NCI-H2081 treated with DMSO at 0.1 percent for 48 hours (cell line): ENCODE measurements at places on chromosomes 5 and 9.

GRCh38 chr9:137227054-137227852 is at the start of gene RNF224:
RNF224 (plus strand) TSS chr9:137227502; CDS start chr9:137228336, 834 bp downstream.
- DNase-seq, result no peak

DNA sequence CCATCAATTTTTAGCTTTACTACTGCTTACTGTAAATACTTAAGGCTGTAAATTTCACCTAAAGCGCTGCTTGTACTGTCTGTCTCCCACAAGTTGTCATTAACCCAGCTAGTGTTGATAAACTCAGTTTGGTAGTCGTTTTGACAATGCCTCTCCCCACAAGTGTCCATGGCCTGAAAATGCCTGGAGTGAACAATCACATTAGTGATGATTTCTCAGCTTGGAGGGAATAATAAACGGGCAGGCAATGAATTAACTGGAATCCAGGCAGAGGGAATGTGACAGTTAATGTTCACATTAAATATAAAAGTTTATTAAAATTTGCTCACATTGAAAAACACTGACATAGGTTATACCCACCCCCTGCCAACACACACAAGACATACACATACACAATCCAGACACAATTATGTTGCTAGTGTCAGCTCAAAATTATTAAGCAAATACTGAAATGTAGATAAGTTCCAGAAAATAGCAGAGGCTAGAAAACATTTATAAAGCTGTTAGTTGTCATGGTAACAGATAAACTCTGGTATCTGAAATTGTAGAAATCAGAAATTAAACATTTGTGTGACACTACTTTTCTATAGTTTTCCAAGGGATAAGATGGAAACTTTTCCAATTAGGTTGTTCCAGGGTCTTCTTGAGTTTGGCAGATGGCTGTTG is 341.9 kb downstream of the DIRAS2 start:
- DNase-seq, result no peak

DNA sequence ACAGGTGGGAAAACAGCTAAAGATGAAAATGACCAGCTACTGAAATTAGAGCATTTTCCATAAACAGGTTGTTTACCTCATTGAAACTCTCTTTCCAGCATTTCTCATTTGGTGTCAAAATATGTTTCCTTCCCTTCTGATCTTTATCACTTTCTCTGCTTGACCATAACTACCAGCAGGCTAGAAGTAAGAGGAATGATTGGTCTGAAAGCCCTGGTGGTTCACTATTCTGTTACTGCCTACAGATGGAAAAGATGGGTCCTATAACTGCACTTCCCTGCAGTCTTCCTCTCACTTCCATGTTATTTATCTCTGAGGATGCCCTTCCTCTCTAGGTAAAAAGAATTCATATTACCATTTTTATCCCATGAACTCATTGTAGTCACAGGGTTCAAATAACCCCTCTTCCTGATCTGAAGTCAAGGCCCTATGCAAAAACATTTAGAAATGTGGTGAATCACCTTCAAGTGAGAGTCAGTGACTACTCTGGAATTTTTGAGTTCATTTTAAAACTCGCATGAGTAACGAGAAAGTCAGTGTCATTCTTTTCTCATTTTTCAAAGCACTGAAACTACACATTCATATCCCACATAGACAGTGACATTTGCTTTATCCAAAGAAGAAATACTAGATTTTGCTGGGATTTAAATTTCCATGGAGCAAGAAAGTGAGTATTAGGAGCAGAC is 51.7 kb downstream of the ZNF474 start:
- no peak for DNase-seq

GRCh38 chr9:34507966-34508365 is 14.8 kb downstream of the ENHO start:
- DNase-seq, result no peak

- DNase-seq, result no peak
Measured at GRCh38 chr5:69444127-69444754, 29.3 kb downstream of the MARVELD2 start.

DNA sequence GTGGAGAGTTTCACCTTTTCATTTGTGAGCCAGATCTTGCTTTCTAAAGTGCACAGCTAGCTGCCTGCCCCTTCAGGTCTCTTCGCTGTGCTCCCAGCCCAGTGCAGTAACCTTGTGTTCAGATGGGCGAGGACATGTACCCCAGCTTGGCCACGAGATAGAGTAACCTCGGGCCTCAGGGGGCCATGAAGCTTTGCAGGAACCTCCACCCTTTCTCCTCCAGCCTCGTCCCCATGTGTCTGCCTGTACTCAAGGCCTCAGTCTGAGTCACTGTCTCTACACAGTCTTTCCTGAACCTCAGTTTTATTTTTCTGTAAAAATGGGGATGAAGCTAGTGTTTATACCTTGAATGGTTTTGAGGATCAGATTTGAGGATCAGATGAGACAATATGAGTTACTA is 37.9 kb downstream of the ERGIC1 start:
- no peak for DNase-seq

DNA sequence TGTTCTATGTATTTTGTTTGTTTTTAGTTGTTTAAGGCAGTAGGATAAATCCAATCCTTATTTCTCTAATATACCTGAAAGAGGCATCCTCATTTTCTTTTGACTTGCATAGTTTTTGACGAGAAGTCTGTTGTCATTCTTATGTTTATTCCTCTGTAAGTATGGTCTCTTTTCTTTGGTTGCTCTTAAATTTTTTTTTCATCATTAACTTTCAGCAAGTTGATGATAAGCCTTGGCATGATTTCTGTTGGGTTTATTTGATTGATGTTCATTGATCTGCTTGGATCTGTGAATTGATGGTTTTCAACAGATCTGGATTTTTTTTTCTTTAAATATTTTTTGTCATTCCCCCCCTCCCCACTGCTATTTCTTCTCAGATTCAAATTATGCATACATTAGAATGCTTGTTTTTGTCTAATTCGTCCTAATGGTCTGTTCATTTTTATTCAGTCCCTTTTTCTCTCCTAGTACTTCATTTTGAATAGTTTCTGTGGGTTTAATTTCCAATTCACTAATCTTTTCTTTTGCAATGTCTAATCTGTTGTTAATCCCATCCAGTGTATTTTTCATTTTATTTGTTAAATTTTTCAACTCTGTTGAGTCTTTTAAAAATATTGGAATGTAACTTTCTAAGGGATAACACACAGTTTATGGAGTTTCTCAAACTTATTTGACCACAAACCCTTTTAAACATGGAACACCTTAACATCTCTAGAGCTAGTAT is 495.9 kb downstream of the CSNK1G3 start:
- no peak for DNase-seq

GRCh38 chr9:95197692-95198271 is 119.7 kb downstream of the FANCC start:
- DNase-seq, result no peak

- no peak for DNase-seq
Measured at GRCh38 chr5:110823571-110823970, 84.8 kb downstream of the SLC25A46 start.

DNA sequence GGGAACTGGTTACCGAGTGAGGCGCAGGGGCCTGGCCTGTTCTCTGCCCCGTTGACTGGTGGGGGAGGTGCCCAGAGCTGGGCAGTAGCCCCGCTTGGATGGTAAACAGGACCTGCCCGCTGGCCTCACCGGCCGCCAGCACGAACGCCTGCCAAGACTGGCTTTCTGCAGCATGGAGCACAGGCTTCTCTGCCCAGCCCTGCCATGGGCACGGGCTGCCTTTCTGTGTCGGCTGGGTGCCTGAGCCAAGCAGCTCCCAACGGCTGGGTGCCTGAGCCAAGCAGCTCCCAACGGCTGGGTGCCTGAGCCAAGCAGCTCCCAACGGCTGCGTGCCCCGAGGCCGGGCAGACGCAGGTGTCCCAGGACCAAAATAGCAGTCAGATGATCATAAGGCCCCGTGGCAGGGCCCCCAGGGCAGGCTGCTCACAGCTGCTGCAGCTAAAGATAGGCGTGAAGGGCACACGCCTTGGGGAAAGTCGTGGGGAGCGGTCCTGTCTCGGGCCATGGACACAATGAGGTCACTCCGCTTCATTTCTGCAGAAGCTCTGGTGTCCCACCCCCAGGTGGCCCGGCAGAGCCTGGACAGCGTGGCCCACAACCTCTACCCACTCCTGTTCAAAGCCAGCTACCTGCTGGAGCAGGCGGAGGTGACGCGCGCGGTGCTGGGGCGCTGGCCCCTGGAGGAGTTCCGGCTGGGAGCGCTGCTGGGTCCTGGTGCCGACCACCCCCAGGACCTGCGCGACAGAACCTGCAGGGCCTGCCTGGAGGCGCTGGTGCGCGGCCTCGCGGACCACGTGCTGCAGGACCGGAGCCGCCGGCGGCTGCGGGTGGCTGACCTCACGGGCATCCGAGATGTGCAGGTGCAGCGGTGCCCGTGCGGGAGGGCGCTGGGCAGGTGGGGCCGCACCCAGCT is at the start of gene LRRC14B:
Gene LRRC14B (plus strand): TSS at position 460 of the 913 bp plus-strand sequence. CDS start 44 bp downstream, at position 504.
- no peak for DNase-seq

GRCh38 chr9:80156756-80157472 is 585.1 kb downstream of the TLE4 start:
- DNase-seq, result no peak

DNA sequence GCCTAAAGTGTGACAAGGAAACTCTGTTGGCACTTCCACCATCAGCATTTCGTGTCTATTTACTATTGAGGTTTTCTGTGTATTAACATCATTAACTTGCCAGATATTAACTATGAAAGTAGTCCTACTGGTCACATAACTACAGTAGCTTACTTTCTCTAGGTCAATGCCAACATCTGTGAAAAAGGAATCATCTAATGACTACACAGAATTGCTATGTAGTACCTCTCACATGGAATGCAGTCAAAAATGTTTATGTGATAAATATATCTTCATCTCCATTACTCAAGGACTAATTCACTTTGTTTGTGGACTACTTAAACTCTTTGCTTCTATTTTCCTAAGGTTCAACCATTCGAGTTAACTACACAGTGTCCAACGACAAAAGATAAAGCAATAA is 2.1 kb downstream of the SCAI start:
- no peak for DNase-seq

DNA sequence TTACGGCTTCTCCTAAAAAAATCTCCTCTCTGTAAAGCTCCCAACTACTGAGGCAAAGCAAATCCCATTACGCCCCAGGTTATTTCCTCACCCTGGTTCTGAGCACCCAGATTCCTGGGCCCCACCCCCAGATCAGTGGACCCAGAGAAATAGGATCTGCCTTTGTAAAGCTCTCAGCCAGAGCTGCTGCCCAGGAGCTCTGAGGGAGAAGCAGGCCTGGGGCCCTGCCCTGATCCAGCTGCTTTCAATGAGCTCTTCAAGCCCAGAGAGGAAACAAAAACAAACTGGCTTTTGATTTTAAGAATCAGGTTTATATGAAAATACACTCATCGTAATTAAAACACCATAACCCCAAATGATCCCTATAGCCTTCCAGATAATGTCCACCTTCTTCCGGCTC is 124.5 kb downstream of the C5orf15 start:
- DNase-seq, result no peak

GRCh38 chr5:378976-379742 is 57.6 kb downstream of the AHRR start:
- DNase-seq, result no peak

DNA sequence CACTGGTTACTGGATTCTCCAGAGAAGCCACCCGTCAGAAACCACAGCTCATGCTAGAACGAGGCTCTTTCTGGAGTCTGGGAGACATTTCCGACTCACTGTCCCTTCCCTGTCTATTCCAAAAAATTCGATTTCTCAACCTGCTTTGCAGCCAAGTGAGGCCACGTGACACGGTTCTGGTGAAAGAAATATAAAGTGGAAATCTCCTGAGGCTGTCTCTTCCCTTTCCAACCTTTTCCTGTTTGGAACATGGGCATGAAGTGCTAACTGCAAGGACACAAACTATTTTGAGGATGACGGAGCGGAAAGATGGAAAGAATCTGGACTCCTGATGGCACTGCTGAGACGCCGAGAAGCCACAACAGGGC is 6.1 kb upstream of the PTGS1 start:
- no peak for DNase-seq

GRCh38 chr5:68288707-68289134 is 73.2 kb downstream of the PIK3R1 start:
- DNase-seq, result no peak

GRCh38 chr9:130128251-130128650 is 44.0 kb upstream of the NCS1 start:
- no peak for DNase-seq

GRCh38 chr5:98638111-98638510 is 135.4 kb upstream of the RGMB start:
- DNase-seq, result no peak

DNA sequence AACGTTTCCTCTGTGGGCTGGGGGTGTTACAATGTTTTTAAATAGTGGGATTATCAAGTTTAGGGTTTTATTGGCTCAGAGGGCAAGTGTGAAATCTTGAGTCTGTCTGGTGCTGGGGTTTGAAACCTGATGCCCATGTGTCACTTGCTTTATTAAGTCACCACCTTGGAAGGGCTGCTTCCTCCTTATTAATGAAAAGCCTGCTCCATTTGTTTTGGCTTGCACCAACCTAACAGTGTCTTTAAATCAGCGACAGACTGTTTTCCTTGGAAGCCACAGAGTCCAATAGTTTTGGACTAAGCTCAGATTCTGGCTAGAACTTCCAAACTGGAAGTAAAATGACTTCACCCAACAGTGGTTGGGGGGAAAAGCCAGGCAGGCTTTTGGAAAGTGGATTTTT is 10.7 kb upstream of the PALM2AKAP2 start:
- DNase-seq, result no peak

DNA sequence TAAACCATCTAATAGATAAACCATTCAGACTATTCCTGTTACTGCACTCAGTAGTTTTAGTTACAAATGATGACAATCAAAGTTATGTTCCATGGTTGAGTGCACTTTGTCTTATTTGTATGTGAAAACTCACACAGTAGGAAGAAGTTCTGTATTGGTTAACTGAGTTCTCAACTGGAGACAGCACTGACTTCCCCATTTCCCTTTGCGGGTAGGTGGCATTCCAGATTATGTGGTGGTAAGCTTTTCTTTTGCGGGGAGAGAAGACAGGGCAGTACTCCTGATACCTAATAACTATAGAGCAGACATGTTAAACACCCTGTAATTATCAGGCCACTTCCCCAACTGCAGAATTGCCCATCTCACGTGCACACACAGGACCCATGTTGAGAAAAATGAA is 24.4 kb downstream of the TARS1 start:
- no peak for DNase-seq

DNA sequence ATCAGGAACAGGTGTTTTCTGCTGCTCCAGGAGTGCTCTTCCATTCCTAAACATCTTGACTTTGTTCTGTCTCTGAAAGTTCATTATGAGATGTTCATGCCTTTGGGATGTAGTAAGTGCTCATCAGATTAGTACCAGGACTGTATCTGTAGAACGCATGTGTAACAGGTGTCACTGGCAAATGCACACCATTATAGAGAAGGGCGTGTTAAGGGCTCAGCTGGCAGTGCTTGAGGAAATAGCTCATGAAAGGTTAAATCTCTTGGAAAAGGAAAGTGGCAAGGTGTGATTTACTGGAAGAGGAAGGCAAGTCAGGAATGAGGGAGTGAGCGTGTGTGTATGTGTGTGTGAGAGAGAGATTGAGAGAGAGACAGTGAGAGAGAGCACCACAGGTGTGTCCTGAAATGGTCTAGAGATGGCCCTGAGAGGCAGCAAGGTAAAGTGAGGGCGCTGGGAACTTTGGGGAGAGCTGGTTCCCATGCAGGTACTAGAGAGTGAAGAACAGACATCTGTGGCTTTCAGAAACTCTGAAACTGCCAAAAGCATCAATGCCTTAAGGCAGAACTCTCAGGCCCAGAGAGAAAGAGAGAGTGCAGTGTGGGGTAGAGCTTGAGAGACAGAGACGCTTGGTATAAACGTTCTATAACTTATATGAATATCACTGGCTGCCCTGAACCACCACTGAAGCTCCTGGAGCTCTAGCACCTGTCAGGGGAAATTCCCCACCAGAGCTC is 13.7 kb upstream of the CXCL14 start:
- DNase-seq, result no peak
